ENCODE measurements at places on chromosomes 11 and 22.

DNA sequence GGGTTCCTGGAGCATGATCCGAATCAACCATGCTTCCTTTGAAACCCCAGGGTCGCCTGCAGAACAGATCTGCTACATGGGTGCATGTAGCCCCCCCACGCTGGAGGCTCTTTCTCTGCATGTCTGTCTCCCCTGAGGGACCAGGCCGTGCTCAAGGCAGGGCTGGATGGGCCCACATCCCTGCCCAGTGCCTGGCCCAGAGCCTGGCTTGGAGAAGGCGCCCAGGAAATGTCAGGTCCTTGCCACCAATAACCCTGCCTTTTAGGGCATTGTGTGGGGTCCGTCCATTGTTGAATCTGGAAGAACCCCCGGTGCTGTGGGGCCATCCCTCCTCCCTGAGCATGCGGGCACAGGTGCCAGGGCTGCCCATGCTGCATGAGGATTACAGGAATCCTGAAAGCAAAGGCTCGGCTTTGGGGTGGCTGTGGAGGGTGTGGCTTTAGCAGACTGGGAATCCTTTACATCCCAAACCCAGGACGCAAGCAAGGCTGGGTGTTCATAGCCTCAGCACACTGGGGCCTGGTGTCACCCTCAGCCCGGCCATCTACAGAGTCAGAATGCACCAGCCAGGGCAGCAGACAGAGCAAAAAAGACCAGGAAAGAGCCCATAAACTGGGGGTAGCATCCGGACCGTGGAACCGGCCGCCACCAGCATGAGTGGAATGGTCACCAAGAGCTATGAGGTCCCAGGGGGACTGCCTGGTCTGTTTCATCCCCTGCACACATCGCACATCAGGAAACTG lies 48.2 kb downstream of the RTL6 start:
- DNase-seq: no peak

- DNase-seq: no peak
Measured at GRCh38 chr22:24810043-24810749, 4.2 kb downstream of the SGSM1 start.

GRCh38 chr11:64186492-64187165 lies 658 bp downstream of the STIP1 start:
- no peak for DNase-seq

- DNase-seq: no peak
Measured at GRCh38 chr11:70860888-70861287, 391.5 kb downstream of the SHANK2 start.

DNA sequence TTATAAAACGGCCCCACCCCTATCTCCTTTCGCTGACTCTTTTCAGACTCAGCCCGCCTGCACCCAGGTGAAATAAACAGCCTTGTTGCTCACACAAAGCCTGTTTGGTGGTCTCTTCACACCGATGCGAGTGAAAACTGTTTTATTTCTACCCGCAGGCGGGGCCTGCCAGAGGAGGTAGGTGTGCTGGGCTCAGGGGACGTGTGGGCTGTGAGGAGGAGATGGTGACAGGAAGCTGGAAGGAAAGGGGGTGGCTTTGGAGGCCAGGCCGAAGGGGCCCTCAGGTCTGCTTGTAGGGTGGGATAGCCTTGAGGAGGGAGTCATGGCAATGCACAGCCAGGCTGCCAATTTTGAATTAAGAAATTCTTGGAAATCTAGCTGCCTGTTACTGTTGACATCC lies 21.3 kb upstream of the KRTAP5-7 start:
- DNase-seq: no peak

GRCh38 chr22:43515902-43516301 lies 104.1 kb downstream of the MPPED1 start:
- DNase-seq: no peak

GRCh38 chr11:44032299-44033085 lies 15.3 kb upstream of the ACCSL start:
- no peak for DNase-seq

DNA sequence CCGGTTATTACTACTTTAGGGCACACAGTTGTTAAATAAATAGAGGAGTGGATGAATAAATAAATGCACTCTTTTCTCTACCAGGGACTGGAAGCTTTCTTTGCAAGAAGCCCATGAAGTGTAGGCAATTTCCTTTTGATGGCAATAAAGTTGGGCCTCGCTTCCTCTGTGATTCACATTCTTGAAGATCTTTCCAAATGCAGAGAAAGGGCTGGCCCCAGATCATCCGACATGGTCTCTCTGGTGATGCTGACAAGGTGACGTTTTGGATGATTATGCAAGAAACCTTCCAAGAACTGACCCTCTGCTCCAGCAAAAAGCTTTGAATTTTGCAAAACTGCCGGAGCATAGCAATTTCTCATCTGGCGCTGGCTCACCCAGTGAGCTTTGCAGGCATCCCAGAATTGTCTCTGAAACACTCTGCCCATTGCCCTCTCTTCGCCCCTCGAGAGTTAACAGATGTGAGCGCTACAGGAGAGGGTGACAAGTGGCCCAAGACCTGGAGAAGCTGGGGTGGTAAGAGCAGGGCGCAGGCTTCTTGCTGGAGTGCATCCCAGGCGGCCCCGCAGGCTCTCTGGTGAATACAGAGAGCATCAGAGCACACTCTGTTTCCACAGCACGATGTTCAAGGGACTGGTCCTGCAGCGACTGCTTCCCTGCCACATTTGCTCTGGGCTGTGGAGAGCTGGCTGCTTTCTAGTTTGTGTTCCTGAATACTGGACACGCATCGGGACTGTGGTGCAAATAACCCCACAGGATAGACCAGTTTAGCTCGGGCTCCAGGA lies 11.5 kb upstream of the IFT27 start:
- DNase-seq: no peak

GRCh38 chr11:46639197-46639839 lies 22.0 kb downstream of the ATG13 start:
- DNase-seq: no peak

DNA sequence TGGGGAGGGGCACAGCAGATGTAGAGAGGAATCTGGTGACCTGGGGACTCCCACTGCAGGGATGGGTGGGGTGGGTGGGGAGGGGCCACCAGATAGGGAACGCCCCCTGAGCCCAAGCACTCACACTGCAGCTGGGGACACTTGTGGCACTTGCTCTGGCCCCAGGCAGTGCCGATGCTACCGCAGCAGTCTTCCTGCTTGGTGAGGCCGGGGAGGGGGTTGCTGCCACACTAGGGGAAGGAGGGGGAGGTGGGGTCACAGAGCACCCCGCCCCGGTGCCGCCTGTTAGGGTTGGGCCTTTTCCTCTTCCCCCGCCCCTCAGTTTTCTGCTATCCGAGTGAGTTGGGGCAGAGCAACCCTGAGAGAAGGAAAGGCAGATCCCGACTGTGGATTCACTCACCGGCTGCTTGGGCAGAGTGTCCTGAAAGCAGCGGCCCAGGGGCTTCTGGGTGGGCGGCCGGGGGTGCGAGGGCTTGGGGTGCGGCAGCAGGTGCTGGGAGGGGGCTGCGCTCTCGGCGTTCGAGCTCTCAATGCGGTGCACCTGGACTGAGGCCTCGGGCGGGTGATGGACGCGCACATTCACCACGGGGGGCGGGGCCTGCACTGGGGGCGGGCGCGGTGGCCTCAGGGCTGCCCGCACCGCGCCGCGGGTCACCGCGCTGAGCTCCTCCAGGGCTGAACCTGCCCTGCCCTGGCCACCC lies 4.7 kb downstream of the LTBP3 start:
- DNase-seq: no peak

DNA sequence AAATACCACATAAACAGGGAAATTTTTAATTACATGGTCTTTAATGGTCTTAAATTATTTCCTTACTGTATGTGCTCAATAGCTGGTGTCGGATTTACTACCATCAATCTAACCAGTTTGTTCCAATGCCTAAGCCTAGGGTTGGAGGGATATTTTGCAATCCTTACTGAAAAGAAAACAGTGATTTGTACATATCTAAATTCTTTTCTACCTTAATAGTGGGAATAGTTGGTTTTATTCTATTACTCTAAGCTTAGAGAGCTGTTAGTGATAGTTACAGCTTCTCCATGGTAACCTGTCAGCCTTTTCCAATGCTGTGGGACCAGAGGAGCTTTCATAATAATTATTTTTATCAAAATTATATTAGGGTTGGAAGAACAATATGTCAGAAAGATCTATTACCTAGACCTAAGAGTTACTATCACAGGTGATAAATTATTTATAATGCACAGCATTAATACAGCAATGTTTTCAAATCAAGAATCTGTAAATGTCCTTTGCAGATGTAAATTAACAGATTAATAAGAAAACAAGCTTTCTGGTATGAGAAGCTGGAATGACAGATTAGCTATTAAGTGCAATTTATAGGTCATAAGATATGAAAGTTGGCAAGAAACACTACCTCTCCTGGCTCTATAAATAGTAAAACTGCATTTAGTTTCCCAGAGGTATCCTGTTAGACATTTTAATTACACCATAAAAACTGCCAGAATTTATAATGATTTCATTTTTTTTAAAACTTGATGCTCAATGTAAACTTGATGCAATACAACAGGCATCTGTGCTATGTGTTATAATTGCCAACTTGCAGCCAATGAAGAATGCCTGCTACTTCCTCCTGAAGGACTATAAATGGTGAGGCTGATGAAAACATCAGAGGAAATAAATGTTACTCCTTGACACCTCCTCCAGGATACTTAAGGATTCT lies 262.0 kb upstream of the PITPNB start:
- no peak for DNase-seq

DNA sequence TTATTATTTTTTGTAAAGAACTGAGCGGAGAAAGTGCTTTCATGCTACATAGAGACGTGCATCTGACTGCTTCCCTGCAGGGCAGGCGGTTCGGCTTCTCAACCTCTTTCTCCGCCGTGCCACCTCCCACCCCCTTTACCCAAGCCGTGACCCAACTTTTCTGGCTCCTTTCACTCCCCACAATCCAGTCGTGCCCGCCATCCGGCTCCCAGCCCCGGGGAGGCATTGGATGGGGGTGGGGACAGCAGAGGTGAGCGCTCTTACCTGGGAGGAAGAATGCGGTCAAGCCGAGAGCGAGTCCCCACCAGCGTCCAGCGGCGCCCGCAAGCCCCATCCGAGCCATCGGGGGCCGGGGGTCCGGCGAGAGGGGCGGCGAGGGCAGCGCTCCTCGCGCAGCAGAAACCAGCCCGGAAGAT lies 781 bp downstream of the NECTIN1 start:
- no peak for DNase-seq

- DNase-seq: no peak
Measured at GRCh38 chr22:42065438-42066125, 5.0 kb downstream of the NAGA start.

- no peak for DNase-seq
Measured at GRCh38 chr11:57269571-57270021, 32.5 kb upstream of the APLNR start.

DNA sequence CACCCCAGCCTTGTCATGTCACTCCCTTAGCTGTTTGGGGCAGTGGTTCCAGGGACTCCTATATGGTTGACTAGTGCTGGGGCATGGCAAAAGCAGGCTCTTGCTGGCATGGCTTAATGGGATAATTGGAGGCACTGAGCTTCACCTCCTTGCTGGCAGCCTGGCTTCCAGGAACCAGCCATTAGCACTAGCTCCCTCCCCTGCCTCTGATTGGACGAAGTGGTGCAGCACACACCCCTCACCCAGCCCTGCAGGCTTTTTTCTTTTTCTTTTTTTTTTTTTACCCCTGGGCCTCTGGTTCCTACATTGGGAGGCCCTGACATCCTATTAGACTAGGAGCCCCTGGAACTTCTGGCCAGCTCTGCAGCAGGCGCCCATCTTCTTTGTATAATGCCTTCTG lies 18.6 kb downstream of the PHLDB1 start:
- DNase-seq: no peak

- DNase-seq: no peak
Measured at GRCh38 chr11:23359297-23359696, 499.0 kb upstream of the CCDC179 start.

DNA sequence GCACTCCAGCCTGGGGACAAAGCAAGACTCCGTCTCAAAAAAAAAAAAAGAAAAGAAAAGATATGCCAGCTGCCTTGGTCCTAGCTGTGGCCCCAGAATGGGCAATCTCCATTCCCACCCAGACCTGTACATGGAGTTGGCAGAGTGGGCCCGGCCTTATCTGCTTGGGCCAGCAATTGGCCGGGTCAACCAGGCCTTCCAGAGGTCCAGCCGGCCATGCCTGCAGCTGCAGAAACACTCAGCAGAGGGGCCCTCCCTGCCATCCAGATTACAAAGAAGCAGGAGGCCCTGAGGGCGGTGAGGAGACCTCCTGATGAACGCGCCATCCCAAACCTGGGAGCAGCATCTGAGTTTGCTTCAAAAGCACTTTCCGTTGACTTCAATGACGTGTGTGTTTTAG lies 26.9 kb upstream of the ARFGAP3 start:
- DNase-seq: no peak

DNA sequence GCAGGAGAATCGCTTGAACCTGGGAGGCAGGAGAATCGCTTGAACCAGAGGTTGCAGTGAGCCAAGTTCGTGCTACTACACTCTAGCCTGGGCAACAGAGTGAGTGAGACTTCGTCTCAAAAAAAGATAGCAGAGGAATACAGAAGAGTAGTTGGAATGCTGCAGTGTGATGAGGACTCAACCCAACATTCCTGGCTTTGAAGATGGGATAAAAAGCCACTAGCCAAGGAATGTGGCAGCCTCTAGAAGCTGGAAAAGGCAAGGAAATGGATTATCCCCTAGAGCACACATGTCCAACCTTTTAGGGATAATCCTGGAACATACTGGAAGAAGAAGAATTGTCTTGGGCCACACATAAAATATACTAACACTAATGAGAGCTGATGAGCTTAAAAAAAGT lies 13.9 kb downstream of the SLC25A17 start:
- no peak for DNase-seq

GRCh38 chr22:48267681-48268080 lies 1505.2 kb downstream of the TBC1D22A start:
- no peak for DNase-seq

DNA sequence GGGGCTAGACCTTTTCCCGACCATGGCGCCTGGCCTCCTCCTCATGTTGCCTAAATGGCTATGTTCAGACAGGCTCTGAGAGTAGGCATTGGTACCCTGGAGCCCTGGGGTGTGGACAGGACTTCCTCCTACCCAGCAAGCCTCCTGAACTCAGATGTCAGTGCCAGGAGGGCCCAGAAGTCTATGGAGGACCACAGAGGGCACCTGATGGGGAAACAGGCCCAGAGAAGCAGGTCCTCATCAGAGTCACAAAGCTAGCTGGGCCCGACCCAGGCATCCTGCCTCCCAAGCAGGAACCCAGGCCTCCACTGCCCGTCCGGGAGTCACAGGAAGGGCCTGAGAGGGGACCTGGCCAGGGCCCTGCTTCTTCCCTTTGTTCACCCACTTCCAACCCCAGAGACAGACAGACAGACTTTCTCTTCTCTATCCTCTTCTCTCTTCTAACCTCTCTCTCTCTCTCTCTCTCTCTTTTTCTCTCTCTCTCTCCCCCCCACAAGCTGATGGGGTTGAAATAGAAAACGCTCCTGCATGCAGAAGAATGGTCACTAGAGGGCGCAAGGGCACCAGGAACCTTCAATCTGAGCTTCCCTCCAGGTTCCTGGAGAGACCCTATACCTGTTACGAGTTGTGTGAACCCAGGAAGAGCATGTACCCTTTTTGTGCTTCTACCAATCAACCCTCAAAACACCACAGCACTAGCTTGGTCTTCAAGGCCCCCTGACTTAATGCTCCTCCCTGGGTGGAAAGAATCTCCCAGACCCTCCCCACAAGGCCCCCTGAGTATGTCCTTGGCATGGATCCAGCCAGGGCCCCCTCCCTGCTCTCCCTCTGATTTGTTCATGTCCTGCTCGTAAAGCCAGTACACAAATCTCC lies 27.1 kb downstream of the ARAP1 start:
- peak; percentile 84 for DNase-seq

GRCh38 chr11:113507341-113507740 lies 32.1 kb upstream of the DRD2 start:
- DNase-seq: no peak
